Left colon (tissue), 2 donors: ENCODE measurements at places on chromosomes 2 and 18.

GRCh38 chr2:43084699-43085091, 141.7 kb downstream of the ZFP36L2 start:
- DNase-seq = no peak

- DNase-seq = no peak
These were observed 10.1 kb downstream of the MYO1B start for GRCh38 chr2:191255271-191255670.

- DNase-seq = no peak
These were observed 127.7 kb downstream of the DYSF start for GRCh38 chr2:71581026-71581425.

DNA sequence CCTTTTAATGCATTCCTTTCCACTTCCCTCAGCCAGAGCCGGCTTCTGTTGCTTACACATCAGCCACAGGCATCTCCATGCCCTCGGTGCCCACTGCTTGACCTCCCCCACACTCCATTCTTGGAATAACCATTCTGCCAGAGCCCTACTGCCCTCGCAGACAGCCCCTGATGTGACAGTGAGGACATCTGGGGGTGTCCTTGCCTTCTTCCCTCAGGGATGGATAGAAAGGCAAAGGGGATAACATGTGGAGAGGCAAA, 6.4 kb upstream of the NPPC start:
- no peak for DNase-seq

- no peak for DNase-seq
These were observed 22.2 kb upstream of the ITSN2 start for GRCh38 chr2:24382363-24383073.
